ENCODE measurements at places on chromosomes 3 and 15.

DNA sequence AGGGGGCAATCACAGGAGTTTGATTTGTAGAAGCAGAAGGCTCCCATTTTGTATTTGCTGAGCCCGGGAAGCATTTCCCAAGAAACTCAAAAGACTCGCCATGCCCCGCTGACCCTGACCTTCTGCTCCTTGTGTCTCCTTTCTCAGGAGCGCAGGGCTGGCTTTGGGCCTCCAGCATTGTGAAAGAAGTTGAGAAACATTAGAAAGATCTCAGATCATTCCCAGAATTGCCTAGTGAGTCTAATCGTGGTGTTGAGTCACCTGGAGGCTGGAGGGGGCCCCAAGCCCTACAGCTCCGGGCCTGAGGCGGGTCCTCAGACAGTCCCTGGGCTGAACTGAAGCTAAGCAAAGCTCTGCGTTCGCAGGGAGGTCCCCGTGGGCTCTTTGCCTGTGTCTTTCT is 10.9 kb upstream of the PIGZ start:
- no peak for DNase-seq

- DNase-seq, result no peak
Measured at GRCh38 chr15:82950295-82950694, 2.2 kb downstream of the HOMER2 start.

- no peak for DNase-seq
Measured at GRCh38 chr15:75651810-75652543, 4.3 kb downstream of the SNX33 start.

GRCh38 chr3:54773271-54773670 is 154.6 kb downstream of the LRTM1 start:
- DNase-seq, result peak; percentile 86

GRCh38 chr3:197029511-197030167 is at the start of gene MELTF:
MELTF (minus strand) TSS chr3:197029817; CDS start chr3:197029702, 115 bp downstream.
- DNase-seq, result peak; percentile 29

DNA sequence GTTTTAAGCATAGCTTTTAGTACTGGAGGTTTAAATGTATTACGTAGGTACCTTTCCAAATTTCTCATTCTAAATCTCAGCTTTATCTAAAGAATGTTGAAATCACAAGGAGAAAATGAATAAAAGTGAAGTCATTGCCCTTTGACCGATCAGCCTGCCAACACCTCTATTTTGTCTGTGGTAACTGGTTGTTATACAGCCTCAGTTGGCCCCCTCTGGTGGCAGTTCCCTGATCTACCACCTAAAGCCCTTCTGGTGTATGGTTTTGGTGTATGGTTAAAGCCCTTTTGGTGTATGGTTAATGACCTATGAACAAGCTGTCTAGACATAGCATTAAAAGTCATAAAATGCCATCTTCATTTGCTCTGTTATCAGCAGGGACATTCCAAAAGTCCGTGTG is 378.2 kb upstream of the AZI2 start:
- peak; percentile 0 for DNase-seq

GRCh38 chr15:45027220-45027619 is 4.2 kb downstream of the SORD start:
- no peak for DNase-seq

- DNase-seq, result no peak
Measured at GRCh38 chr3:181615666-181616065, 96.1 kb upstream of the SOX2 start.

DNA sequence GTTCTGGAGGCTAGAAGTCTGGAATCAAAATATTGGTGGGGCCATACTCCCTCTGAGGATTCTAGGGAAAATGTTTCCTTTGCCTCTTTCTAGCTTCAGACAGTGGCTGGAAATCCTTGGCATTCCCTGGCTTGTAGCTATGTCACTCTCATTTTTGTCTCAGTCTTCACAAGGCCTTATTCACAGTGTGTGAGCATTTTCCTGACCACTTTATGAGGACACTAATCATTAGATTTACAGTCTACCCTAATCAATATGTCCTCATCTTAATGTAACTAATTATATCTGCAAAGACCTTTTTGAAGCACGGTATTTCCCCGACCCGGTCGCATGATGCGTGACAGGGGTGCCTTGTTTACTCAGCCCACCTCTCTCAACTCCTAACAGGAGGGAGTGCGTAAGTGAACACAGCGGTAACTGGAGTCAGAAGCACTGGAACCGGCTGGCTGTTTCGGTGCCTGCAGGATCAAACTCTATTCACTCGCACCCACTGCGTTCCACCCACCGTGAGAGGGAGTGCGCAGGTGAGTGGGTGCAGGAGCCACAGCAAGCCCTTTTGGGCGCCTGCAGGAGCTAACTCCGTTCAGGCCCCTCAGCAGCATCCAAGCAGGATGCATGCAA is 155.0 kb downstream of the EPHA3 start:
- DNase-seq, result no peak

GRCh38 chr3:9218514-9218846 is 31.0 kb downstream of the SRGAP3 start:
- no peak for DNase-seq

- DNase-seq, result no peak
Measured at GRCh38 chr3:138203938-138204337, 16.8 kb downstream of the ARMC8 start.

- no peak for DNase-seq
Measured at GRCh38 chr3:64207289-64208080, 17.8 kb downstream of the PRICKLE2 start.

DNA sequence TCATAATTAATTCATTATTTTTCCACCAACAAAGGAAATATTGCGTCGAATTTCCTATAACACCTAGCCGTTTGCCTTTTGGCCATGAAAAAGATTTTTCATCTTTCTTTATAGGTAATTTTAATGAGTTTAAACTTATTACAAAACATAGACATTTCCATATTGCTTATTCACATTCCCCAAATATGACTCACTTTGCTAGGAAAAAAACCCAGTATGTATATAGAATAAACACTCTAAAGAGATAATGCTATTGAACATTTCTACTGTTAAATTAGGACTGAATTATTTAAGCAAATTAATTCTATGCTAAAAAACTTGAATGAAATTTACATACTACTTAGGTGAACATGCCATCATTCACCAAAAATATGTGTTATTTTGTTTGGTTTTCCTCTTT is 16.2 kb downstream of the ZPLD1 start:
- no peak for DNase-seq

- no peak for DNase-seq
Measured at GRCh38 chr3:96852849-96853248, 38.5 kb downstream of the EPHA6 start.

- DNase-seq, result no peak
Measured at GRCh38 chr15:43299411-43299810, 31.0 kb downstream of the LCMT2 start.

- no peak for DNase-seq
Measured at GRCh38 chr3:186534113-186534669, 10.0 kb downstream of the CRYGS start.

GRCh38 chr15:90106522-90107117 is 4.4 kb upstream of the IDH2 start:
- DNase-seq, result no peak

DNA sequence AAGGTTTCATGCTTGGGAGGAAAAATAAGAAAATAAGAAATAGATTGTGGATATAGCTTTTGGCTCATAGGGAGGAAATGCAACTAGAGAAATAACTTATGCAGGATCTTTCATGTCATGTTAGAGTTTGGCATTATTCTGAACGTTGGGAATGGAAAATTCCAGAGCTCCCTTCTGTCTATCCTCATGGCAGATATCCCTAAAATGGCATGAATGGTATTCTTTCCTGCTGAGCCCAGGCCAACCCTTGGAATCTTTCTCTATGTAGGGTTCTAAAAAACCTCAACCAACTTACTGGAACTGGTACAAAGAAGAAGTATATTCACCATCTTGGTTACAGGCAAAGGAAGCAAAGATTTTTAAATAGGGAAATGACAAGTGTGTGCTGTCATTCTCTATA is 212.5 kb downstream of the CHST2 start:
- no peak for DNase-seq

DNA sequence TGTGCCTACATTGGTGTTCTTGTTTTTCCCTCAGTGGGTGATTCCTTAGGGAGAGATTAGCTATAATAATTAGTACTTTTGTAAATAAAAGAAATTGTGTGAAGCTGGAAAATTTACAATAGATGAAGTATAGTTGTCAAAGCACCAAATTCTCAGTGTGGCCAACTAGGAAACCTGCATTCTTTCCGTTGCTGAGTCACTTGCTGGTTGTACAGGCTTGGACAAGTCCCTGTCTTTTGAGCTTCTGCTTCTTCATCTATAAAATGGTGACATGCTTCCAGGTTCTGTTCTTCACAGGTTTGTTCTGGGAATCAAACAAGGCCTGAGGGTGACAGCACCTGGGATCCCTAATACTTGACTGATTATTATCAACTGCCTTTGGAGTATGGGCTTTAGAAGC is 184.1 kb upstream of the HES1 start:
- DNase-seq, result no peak

- no peak for DNase-seq
Measured at GRCh38 chr3:74470313-74470712, 144.1 kb downstream of the CNTN3 start.

DNA sequence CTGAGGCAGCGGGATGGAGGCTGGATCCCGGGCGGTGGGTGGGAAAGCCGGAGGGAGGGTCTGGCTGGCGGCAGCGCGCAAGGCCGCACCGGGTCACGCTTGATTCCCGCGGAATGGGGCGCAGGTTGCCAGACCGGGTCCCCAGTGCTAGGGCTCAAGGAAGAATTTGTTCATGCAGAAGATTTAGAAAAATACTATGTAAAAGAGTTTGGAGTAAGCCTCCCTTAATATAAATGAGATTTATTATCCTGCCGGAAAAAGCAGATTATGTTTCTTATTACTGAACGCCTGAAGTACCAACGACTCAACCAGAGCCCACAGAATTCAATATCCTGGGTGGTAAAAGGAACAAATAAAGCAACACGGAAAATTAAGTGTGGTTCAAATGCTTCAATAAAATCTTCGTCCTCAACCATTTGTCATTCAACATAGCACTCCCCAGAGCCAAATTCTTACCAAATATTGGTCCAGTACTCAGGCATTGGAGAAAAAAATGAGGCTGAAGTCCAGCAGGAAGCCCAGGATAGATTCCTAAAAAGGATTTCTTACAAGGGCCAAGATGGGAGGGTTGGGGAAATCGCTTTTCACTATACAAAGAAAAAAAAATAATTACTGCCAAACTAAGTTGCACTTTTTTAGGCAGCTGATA is 1.2 kb upstream of the ZBTB20 start:
- DNase-seq, result peak; percentile 70

- no peak for DNase-seq
Measured at GRCh38 chr3:43970351-43970750, 271.3 kb upstream of the TOPAZ1 start.

DNA sequence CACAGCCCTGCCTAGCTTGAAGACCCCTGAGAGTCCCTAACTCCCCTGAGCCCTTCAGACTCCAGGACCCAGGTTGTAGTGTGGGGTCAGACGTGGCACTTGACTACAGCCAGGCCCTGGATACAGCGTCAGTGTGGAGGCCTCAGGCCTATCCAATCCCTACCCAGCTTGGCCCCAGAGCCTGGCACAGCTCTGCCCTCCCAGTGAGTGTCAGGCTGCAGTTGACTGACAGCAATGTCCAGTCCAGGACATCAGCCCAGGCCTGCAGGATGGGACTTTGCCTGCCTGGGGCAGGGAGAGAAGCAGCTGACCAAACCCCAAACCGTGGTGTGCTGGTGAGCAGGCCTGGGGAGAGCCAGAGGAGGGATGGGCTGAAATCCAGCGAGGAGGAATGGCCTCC is 27.3 kb downstream of the KLF13 start:
- DNase-seq, result no peak

DNA sequence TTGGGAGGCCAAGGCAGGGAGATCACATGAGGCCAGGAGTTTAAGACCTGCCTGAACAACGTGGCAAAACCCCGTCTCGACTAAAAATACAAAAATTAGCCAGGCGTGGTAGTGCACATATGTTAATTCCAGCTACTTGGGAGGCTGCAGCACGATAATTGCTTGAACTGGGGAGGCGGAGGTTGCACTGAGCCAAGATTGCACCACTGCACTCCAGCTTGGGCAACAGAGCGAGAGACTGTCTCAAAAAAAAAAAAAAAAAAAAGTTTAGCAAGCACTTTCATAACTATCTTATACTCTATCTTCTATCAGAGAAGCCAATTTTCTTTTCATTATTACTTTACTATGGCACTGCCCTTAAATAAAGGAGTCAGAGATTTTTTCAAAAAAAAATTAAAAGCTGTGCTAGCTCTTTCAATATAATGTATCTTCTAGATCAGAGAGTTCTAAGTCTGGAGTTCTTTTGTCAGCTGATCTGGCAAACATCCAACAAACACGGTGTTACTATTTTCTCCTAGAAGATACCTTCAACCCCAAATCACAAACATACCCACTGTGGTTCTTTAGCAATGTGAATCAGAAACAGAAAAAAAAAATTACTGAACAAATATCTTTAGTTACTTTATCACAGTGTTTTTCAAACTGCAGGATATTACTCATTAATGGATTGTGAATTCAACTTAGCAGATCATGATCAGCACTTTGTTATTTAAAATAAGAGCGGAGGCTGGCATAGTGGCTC is 3.0 kb downstream of the ZNF770 start:
- DNase-seq, result peak; percentile 8

DNA sequence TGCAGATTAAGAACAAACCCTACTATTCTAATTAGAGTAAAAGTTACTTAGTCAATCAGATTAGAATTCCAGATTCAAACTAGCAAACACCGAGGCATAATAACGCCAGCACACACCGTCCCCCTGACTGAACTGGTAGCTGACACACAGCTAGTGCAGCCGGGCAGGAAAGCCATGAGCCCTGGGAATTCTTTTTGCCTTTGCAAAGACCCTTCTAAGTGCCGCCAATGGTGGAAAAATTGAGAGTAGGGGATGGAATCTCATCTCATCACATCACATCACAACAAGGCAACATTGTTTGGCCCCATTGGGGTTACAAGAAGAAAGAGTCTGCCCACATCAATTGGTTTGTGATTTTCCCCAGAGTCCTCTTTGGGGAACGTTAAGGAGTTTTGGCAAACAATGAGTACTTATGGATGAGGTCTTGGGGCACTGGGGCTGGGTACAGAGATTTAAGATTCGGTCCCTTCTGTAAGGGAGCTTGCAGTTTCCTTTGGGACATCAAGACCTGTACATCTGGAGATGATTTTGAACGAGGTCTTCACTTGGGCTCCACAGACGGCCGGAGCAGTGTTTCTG is 120.4 kb upstream of the MEF2A start:
- DNase-seq, result no peak

DNA sequence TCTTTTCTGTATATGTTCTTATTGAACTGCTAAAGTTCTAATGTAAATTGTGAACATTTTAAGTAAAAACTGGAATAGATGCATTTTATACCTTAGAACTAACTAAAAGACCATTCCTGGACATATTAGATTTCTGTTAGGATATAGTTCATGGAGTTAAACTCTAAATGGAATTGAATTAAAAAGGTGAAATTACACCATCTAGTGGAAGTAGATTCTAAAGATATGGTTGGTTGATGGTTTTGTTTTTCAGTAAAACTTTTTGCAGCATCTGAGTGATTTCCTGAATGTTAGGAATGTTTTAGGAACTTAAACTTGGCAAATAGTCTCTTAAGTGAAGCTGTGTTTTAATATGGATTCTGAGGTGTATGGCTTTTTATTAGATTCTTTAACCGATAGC is 96.8 kb downstream of the SLMAP start:
- no peak for DNase-seq

All from NCI-H1694 treated with DMSO at 0.1 percent for 48 hours (cell line).